ENCODE measurements at places on chromosomes 2 and 18.

DNA sequence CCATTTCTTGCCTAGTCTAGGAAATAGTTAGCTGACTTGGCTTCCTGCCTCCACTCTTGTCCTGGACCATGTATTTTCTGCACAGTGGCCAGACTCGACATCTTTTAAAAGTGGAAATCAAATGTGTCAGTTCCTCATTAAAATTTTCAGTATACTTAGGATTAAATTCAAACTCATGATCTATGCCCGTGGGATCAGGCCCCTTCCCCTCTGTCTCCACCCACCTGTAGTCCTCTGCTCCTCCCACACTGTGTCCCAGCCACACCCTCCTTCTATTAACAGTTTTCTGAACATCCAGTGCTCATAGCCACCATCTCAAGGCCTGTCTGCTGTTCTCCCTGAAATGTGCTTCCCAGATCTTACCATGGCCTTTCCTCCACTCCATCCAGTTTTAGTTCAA is 13.3 kb downstream of the ARHGAP25 start:
- no peak for DNase-seq

DNA sequence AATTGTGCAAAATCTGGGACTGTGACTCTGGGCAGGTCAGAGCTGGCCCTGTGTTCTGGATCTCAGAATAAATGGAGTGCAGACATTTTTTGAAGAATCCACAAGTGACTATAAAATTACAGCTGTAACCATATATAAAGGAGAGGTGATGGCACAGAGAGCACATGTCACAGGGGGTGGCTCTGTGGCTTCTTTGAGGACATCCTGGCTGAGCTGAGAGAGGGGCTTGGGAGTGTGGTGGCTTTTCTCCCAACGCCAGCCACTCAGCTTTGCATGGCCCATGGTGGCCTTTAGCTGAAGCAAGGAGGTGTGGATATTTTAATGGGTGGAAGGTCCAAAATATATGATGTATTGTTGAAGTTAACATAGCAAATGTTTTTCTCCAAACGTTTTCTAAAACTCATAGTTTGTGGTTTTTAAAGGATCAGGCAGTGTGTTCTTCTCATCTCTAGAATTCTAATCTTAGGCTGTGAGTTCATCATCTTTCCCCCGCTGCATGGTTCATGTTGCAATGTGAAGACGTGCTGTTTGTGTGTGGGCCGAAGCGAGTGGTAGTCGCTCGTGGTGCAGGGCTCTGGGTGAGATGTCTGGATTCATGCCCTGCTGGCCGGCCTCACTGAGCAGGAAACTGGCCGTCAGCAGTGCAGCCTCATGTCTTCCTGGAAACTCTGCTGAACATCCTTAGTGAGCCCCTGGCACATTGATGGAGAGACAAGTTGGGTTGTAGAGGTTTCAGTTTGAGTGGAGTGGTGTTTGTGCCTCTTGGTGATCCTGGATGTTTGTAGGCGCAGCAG is 109.9 kb downstream of the ZNF236 start:
- no peak for DNase-seq

- DNase-seq: no peak
Observed at GRCh38 chr18:79961527-79962291, 2.7 kb upstream of the HSBP1L1 start.

GRCh38 chr18:22563164-22563583 is 145.5 kb upstream of the CTAGE1 start:
- DNase-seq: no peak

DNA sequence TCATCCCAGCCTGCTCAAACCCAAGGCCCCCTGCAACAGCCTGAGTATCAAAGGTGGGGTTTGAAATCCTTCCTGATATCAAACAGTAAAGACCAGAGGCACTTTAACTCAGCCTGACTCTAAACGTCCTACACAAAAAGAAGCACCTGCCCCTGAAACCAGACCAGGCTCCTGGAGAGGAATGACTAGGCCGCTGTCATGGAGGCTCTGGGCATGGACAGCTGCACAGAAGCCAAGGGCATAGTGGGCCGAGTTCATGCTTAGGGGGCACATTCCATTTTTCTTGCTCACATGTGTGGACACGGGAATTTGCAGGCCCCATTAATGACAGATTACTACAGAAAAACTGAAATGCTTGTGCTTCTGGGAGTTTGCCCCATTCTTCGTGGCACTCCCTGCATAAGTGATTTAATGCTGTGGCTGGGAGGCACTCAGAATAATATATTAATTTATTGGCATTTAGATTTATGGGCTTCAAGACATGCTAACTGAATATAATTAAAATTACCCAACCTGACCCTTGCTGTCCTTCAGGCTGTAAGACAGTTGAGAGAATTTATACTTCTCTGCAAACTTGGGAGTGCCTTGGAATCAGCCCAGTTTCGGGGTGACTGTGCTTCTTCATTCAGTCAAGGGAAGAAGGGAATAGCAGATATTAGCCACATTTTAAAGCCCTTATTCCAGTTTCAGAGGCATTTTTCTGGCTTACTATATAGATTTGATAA is 105.5 kb downstream of the GYPC start:
- no peak for DNase-seq

GRCh38 chr2:172013396-172013795 is 13.6 kb downstream of the METAP1D start:
- no peak for DNase-seq

- no peak for DNase-seq
Observed at GRCh38 chr2:101961338-101962191, 30.2 kb upstream of the IL1R2 start.

GRCh38 chr18:579238-579637 is 942 bp upstream of the CETN1 start:
- DNase-seq: no peak

GRCh38 chr18:12606592-12607315 is 51.2 kb downstream of the SPIRE1 start:
- DNase-seq: no peak

DNA sequence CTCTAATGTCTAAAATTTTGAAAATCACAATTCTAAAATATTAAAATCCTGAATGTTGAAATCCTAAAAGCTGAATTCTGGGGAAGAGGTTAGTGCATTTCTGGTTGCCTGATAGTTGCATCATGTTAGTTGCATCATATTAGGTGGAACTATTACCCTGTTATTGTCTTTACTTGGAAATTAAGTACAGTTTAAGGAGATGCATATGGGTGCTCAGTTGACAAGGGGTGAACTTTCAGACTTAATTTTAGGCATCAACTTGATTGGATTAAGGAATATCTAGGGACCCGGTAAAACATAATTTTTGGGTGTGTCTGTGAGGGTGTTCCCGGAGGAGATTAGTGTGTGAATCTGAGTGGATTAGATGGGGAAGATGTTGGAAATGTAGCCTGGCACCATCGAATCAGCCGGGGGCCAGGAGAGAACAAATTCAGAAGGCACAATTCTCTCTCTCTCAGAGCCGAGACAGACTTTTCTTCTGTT is 409.8 kb downstream of the PLCL1 start:
- DNase-seq: no peak

GRCh38 chr18:8477615-8478014 is 131.6 kb upstream of the RAB12 start:
- no peak for DNase-seq

GRCh38 chr18:3594760-3595368 is 144.9 kb downstream of the TGIF1 start:
- no peak for DNase-seq
